Cortex of kidney (tissue), 1 donor: ENCODE measurements at places on chromosomes 7 and 10.

DNA sequence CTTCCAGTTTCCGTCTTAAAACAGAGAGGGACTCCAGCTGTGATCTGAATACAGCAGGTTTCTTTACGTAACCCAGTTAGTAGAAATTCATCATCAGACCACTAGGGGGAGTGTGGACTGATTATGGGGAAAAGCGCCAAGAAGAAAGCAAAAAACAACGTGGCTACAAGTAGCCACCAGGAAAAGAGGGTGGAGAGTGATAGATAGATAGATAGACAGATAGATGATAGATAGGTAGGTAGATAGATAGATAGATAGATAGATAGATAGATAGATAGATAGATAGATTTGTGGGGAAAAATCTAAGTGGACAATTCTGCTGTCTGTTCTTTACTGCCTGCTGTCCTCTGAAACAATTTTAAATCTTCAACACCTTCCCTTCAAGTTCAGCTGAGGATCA is 12.7 kb upstream of the AKR1B10 start:
- DNase-seq, result no peak

GRCh38 chr7:123583821-123584220 is 17.8 kb upstream of the ASB15 start:
- DNase-seq, result no peak

- no peak for DNase-seq
These were observed 12.3 kb upstream of the CYTH3 start for GRCh38 chr7:6284461-6285360.

GRCh38 chr10:111360260-111360925 is 283.6 kb downstream of the ADRA2A start:
- no peak for DNase-seq

DNA sequence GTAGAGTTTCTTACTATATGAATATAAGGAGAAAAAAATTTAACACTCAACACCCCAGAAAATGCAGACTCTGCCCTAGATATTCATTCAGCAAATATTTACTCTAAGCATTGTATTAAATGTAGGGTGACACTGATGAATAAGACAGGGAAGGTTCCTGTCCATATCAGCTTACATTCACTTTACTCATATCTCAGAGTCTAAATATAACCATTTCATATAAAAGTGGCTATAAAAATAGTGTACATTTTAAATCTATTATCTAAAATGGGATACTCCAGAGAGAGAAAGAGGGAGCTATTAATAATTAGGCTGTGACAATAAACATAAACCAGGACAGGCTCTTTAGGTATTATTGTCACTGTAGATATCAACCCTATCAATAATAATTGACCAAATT is 104.0 kb downstream of the PKD1L1 start:
- no peak for DNase-seq

DNA sequence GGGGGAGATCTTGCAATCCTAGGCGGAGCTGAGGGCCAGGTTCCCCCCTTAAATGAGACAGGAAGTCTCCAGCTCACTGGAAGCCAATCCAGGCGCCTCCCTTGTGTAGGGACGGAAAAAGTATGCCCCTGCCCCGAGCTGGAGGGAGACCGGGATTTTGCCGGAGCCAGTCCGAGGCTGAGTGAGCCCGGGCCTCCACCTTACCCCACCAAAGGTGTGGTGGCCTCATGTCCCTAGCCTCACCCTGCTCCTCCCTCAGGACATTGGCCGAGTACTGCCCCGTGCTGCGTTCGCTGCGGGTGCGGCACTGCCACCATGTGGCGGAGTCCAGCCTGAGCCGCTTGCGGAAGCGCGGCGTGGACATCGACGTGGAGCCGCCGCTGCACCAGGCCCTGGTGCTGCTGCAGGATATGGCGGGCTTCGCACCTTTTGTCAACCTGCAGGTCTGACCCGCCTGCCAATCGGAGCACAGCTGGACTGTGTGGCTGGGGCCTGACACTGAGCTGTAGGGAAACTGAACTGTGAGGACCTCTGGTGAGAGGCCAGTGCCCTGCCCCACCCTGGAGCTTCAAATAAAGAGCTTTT is 2.0 kb downstream of the FBXL15 start:
- no peak for DNase-seq

- no peak for DNase-seq
These were observed 83.4 kb downstream of the PRKAG2 start for GRCh38 chr7:151793531-151793951.

DNA sequence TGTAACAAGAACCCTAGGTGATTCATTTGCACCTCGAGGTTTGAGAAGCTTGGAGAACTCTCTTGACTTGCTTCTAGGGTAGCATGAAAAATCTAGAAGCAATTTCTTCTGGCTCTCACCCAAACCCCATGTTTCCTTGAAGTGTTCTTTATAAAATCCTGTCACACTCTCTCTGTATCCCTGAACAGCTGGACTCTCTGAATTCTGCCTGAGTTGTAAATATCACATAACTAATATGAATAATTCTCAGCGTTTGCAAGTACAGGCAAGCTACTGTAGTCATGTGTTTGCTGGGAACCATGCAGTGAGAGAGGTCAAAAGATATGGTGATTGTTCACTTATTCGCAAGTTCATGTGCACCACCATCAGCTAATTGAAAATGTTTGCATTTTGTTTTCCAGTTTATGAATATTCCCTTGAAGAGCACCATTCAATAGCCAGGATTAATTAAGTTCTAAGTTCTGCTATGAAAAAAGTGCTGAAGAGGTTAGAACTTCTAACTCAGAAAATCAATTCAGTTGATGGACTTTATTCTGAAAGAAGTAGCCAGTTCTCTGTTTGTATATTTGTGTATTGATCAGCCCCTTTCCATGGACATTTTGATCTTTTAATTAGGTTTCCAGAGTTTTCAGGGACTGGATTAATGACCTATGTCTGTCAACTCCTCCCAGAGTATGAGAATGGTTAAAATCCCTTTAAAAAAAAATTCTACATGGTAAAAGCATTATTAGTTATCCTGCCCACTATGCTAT is 243.0 kb downstream of the PLXDC2 start:
- no peak for DNase-seq

DNA sequence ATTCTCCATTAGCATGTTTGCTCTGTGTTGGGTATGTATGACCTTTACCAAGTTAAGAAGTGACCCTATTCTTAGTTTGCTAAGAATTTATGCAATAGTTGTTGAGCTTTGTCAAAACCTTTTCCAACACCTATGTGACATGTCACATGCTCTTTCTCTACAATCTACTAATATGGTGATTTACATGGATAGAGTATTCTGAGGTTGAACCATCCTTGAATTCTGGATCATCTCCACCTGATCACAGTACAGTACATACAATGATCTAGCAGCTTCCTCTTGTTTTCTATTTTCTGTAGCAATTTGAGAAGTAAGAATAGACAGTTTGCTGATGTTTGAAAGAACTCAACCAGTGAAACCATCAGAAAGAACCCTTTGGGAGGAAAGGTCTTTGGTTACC is 101.2 kb upstream of the PDGFA start:
- no peak for DNase-seq

GRCh38 chr10:1572519-1573333 is 164.6 kb downstream of the ADARB2 start:
- DNase-seq, result no peak

DNA sequence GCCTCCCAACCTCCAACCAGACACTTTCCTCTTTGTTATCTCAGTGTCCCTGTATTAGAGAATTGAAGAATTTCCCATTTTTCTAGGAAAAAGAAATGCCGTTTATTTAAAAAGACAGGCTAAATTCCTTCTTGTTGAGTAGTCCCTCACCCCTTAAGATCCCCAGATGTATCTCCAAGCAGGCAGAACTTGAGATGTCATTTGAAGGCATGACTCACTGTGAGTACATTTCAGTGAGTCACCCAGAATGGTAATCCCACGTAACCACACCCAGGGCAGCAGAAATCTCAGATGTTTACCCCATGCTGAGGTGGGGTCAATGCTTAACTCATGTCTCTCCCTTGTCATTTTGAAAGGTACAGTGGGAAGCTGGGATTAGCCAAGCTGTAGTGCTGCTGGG is 4.4 kb downstream of the ZNF655 start:
- DNase-seq, result no peak

- no peak for DNase-seq
These were observed 13.0 kb upstream of the PCBD1 start for GRCh38 chr10:70901276-70901878.

- DNase-seq, result no peak
These were observed 19.1 kb downstream of the TMEM176B start for GRCh38 chr7:150781103-150781502.

DNA sequence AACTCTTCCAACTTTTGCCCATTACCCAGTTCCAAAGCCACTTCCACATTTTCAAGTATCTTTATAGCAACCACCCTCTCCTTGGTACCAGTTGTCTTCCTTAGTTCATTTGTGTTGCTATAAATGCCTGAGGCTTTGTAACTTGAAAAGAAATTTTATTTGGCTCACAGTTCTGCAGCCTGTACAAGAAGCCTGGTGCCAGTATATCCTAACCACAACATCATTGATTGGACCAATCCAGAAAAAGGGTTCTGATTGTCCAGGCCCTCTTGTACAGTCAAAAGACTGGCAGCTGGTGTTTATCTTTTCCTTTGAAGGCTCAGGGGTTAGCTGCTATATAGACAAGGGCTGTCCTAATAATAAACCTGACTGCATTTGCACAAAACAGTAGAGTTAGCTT is 21.1 kb upstream of the ABCC2 start:
- no peak for DNase-seq

DNA sequence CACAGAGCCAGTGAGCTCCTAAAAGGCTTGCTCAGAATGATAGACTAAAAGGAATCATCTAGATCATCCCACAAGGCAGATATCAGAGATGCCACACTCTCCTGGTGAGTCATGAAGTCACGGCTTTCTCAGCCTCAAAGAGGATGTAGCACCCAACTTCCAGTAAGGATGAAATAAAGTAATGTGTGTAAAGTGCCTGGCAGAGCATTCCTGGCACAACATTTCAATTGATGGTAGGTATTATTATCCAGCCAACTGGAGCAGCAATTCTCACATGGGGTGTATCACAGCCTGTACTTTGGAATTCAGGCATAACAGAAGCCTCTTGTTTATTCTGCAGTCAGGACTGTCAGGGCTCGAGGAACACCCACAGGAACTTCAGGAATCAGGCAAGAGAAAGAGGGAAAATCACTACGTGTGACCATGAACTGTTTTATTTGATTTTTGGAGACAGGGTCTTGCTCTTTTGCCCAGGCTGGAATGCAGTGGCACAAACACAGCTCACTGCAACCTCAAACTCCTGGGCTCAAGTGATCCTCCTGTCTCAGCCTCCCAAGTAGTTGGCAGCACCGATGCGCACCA is 5.3 kb upstream of the NAT16 start:
- DNase-seq, result no peak

DNA sequence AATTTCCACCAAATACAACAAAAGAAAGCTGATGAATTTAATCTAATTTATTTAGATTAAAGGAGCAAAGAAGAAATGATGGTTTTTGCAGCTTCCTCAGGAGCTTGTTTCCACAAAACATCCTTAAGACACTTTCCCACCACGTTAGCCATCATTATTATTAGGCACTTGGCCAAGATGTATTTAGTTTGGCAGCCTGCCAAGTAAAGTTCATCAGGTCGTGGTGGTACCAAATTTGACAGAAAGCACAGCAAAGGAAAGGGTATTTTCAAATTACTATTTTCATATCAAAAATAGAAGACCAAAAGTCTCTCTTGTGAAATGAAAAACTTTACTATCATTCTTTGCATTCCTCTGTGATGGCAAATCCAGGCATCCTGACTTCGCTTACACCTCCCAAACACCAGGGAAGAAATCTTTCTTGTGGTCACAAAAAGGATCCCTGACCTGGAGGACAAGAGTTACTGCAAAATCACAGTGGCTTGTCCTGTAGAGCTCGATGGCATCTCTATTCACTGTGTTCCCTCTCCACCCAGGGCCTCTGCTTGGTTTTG is 123.1 kb upstream of the INHBA start:
- no peak for DNase-seq

DNA sequence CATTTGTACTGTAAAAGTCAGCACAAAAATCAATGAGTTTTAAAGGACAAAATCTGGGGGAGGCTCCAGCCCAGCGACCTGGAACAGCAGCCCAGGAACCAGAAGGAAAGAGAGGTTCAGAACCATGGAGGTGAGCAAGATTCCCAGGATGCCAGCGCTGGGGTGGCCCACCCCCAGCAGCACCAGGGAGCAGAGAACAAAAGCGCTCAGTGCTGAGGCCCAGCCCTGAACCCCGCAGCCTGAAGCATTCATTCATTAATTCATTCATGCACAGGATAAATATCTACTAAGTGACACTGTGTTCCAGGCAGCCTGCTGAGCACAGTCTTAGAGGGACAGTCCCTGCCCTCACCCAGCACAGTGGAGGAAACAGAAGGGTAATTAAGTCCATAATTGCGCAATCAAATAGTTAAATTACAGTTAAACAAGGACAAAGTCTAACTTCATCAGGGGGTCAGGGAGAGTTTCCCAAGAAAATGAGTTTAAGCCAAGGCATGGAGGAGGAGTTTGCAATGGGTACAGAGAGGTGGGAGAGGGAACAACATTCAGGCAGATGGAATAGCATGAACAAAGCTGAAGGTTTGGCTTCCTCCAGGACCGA is 202.3 kb downstream of the GRID1 start:
- no peak for DNase-seq

DNA sequence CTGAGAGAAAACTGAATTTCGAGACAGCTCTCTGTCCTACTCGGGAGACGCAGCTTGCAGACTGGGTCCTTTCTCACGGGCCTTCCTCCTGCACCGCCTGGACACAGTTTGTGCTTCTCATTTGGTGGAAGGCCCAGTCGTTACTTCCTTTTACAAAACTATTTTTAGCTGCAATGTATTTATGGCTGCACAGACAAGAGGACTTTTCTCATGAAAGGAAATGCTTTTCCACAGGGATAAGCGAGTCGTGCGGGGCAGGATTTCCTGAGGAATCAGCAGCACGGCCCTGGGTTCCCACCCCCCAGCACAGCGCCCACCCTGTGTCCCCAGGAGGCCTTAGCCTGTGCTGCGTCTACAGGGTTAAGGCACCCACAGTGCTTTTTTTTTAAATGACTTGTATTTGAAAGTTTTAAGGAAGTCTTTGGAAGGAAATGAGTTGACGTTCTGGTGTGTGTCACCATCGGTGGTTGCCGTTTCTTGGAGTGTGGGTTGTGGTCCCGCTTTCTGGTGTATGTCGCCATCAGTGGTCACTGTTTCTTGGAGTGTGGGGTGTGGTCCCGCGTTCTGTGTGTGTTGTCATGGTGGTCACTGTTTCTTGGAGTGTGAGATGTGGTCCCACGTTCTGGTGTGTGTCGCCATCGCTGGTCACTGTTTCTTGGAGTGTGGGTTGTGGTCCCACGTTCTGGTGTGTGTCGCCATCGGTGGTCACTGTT is 50.9 kb downstream of the INPP5A start:
- DNase-seq, result no peak

GRCh38 chr10:5891009-5891408 is 966 bp downstream of the FBH1 start:
- no peak for DNase-seq

GRCh38 chr10:108789919-108790318 is 1133.4 kb downstream of the XPNPEP1 start:
- no peak for DNase-seq

- no peak for DNase-seq
These were observed 73.8 kb downstream of the DIP2C start for GRCh38 chr10:615583-616152.
